Activated CD4-positive, alpha-beta T cell treated with anti-CD3 and anti-CD28 coated beads, Interleukin-2, amount 50 U/mL, for 16 hours (primary cell): ENCODE measurements at places on chromosomes 4 and X.

DNA sequence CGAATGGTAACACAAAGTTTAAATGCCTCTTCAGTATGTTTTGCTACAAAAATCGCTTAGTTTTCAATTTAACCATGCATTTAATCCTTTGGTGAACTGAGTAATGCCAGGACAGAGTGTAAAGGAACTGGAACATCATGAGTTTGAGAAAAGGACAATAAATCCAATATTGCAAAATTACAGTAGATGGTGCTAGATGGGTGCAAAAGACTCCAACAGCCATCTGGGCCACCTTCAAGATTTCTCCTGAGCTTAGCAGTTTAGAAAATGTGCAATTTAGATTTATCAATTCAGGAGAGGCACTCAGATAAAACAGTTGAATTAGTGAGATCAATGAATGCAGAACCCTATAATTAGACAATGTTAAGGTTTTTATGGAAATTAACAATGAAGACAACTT is 33.2 kb upstream of the MID1IP1 start:
- DNase-seq, result no peak

- DNase-seq, result no peak
These were observed 30.9 kb downstream of the YTHDC1 start for GRCh38 chr4:68319040-68319439.

- DNase-seq, result no peak
These were observed 339.8 kb upstream of the FRG1 start for GRCh38 chr4:189600718-189601435.

- no peak for DNase-seq
These were observed 138.4 kb upstream of the HCCS start for GRCh38 chrX:10972706-10973105.

- no peak for DNase-seq
These were observed 159.9 kb downstream of the UNC5C start for GRCh38 chr4:95388911-95389310.

DNA sequence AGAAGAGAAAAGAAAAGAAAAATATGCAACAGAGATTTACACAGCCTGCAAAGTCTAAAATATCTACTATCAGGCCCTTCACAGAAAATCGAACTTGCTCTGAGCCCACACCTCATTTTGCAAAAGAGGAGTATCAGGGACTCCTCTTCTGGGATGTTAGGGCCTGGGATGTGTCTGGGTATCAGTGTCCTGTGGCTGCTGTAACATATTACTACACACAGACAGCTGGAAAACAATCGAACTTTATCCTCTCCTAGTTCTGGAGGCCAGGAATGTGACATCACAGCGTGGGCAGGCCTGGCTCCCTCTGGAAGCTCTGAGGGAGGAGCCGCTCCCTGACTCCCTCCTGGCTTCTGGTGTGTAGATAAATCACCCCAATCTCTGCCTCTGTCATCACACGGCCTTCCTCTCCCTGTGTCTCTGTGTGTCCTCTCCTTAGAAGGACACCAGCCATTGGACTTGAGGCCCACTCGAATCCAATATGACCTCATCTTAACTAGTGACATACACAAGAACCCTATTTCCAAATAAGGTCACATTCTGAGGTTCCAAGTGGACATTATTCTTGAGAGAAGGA is 52.9 kb downstream of the PPP2R2C start:
- DNase-seq, result no peak

- DNase-seq, result no peak
These were observed 146.8 kb downstream of the FSTL5 start for GRCh38 chr4:162016991-162017390.

DNA sequence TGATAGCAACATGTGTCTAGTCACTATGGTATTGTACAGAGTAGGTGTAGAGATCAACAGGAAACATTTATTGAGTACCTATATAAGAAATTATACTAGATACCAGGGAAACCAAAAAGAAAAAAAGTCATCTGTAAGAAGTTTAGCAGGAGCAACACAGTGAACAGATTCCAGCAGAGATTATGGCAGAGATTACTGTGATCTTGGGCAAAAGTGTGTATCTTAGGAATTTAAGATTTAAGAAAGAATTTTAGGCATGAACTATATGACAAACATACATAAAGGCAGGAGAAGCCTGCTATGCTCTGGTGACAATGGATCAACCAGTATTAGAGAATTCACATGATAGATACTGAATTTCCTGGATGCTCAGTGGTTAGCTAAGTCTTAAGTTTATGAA is 37.9 kb downstream of the SNCA start:
- DNase-seq, result no peak

DNA sequence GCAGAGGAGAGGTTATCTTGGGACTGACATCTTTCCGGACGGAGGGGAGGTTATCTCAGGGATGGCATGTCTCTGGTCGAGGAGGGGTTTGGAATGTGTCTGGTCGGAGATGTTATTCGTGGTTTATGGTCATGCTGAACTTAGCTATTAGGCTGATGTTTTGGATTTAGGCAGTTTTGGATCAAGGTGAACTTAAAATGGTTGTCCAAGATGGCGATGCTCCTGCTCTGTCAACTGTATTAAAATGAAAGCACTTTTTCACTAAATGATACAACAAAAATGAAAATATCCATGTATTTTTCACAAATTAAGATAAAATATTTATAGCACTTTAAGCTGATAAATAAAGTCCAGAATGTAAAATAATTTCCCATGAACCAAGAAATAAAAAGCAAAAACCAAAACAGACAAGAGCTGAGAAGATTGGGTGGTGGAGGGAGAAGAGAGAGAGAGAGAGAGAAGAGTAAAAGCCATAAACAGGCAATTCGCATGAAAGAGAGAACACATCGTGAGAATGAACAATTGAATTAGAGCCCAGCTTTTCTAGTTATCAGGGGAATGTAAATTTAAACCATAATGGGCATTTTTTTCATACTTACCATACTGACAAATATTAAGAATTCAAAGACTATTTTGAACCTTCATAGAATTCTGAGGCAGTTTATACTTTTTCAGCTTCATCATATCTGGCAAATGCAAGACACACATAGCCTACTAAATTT is 2236.0 kb upstream of the AGA start:
- DNase-seq, result no peak

GRCh38 chr4:17719106-17719505 is 62.3 kb downstream of the FAM184B start:
- no peak for DNase-seq

GRCh38 chr4:176549161-176549865 is 229.5 kb downstream of the SPCS3 start:
- DNase-seq, result no peak

DNA sequence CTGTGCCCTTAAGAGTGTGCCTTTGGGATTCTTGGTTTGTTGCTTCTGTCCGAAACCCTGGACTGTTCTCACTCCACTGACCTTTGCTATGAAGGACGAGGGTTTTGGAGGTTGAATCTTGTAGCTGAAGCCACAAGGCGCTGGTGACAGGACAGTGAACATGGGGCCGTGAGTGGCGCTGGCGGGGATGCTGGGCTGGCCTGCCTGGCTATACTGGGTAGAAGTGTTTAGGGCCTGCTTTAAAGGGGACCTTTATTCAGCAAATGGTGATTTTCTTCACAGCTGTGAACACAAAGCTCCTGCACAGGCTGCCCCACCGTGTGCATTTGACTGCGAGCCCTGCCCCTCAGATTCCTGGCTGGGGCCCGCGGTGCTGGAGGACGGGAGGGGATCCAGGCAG is 27.1 kb upstream of the TADA2B start:
- DNase-seq, result no peak

GRCh38 chr4:84809946-84810345 is 156.5 kb downstream of the WDFY3 start:
- DNase-seq, result no peak

DNA sequence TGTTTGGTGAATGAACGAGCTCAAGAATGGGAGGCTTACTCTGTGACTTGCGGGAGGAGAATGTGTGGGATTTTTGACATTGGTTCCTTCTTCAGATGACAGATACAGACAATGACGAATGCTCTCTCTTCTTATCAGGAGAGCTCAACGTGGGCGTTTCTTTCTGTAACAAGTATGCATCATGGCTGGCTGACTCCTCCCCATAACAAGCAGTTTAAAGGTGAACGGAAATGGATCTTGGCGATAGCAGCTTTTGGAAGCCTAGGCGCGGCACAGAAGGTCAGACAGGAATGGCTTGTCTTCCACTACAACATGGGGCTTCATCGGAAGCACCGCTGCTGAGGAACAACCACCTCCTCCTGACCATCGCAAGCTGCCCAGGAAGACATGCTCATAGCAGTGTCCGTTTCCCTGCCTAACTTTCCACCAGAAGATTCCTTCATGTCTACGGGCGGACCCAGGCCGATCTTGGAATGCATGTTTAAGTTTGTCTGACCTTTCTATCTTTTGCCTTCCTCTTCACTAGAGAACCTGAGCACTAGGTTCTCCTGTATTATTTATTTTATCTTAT is 18.3 kb upstream of the ACSL1 start:
- no peak for DNase-seq

DNA sequence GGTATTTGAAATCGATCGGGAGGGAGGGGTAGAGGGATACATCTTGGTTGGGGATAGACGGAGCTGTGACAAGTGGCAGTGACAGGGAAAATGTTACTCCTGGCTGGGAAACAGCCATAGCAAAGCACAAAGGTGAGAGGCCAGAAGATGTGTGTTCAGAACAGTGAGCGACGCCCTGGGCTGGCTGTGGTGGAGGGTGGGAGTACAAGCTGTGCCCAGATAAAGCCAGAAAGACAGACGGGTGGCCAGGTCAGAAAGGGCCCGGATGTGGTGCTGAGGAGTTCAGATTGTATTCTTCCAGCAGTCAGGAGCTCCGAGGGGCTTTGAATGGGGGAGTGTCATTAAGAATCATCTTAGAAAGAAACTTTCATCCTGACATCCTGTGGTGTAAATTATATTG is 27.9 kb downstream of the CCDC149 start:
- DNase-seq, result no peak

- DNase-seq, result peak; percentile 77
These were observed 60.2 kb upstream of the MSN start for GRCh38 chrX:65607070-65607742.

DNA sequence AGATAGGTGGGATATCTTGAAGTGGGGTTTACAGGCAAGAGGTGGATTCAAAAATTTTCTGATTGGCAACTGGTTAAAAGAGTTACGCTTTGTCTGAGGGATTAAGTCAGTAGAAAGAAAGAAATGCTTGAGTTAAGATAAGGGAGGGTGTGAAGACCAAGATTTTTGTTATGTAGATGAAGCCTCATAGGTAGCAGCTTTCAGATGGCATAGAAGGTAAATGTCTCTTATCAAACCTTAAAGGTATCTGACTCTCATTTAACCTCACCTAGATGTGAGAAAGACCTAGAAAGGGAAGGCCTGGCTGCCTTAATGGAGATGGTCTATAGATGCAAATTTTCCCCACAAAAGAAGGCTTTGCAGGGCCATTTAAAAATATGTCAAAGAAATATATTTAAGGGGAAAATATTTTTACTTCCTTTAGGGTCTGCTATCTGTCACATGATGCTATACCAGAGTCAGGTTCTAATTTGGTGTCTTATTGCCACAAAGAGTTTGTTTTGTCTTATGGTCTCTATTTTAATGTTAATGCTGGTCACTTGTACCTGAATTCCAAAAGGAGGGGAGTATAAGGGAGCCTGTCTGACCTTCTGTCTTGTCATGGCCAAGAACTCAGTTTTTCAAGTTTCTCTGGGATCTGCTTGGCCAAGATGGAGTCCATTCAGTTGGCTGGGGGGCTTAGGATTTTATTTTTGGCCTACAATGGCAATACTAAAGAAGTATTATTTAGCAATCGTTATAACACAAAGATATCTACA is 699.1 kb upstream of the AMOT start:
- DNase-seq, result no peak

DNA sequence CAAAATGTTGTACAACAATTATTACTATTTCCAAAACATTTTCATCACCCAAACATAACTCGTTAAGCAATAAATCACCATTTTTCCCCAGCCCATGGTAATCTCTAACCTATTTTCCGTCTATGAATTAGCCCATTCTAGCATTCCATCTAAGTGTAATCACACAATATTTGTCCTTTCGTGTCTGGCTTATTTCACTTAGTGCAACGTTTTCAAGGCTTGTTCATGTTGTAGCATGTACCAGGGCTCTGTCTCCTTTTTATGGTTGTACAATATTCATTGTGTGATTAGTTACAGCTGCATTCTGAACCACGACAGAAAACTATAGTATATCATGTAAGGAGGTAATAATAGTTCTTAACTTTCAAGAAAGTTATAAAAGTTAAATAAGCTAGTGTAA is 656.0 kb upstream of the HS3ST1 start:
- no peak for DNase-seq

DNA sequence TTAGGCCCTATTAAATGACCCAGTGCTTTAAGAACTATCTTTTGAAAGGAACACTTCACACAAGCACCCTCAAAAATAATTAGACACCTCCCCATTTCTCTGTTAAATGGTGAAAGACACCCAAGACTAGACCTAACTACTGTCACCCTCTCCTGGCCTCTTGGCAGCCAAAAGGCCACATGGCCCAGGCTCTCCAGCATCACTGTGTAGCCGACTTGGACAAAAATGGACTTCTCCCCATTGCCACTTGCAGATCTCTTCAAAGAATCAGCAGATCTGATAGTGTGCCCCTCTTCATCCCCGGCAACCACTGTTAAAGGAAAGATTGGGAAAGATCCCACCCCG is 2.0 kb downstream of the MID1IP1 start:
- no peak for DNase-seq

- no peak for DNase-seq
These were observed 113.1 kb upstream of the INPP4B start for GRCh38 chr4:142959173-142959572.

DNA sequence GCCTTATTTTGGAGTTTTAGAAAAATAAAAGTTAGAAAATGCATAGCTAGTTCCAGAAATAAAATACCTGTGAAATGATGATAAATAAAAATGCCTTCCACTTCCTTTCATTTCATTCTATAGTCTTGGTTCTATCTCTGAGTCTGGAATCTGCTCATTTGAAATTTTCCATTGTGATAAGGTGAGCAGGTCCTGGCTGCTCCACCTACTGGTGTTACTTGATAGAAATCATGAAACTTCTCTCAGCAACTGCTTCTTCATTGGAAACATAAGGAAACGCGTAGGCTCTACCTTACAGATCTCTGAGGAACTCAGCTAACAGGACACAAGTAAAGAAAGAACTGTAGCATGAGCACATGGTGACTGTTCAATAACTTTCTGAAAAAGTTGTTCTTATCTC is 141.8 kb downstream of the DCHS2 start:
- DNase-seq, result no peak

- DNase-seq, result no peak
These were observed 14.6 kb downstream of the HMX1 start for GRCh38 chr4:8856835-8857621.

- no peak for DNase-seq
These were observed 31.5 kb downstream of the PPP3CA start for GRCh38 chr4:101315786-101316185.

DNA sequence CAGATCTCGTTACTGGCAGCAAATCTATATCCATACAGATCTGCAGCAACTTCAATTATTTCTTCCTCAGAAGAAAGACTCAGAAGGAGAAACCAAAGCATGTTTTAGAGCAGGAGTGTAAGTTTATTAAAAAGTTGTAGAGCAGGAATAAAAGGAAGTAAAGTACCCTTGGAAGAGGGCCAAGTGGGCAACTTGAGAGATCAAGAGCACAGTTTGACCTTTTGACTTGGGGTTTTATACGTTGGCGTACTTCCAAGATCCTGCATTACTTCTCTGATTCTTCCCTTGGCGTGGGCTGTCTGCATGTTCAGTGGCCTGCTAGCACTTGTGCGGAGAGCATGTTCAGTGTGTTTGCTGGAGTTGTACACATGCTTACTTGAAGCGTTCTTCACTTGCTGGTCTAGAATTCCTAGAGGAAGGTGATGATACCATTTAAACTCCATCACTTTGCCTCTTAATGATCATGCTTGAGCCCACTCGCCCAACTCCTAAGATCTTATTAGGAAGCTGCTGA is 1114.7 kb upstream of the PABPC4L start:
- no peak for DNase-seq

- DNase-seq, result no peak
These were observed 1441.5 kb upstream of the IGFBP7 start for GRCh38 chr4:58551676-58552075.
